ENCODE measurements at places on chromosomes 1 and 21. TPM values are rescaled to one million over a fixed set of nuclear protein-coding genes. Genes with fewer than 3 reads are reported as not detected.

IGSF9 gene
- total RNA-seq, result not detected

GUCA2B gene
- not detected for total RNA-seq

DCST2 gene
- total RNA-seq, result not detected

NMNAT1 gene
- 4.7 TPM for total RNA-seq

BSND gene
- not detected for total RNA-seq

SELENOF gene
- 68.8 TPM for total RNA-seq

FAM110D gene
- total RNA-seq, result 9.9 TPM

SPAG17 gene
- total RNA-seq, result not detected

UROD gene
- total RNA-seq, result 67.4 TPM

SYTL1 gene
- total RNA-seq, result 4.1 TPM

C1orf167 gene
- not detected for total RNA-seq

LBR gene
- 39.1 TPM for total RNA-seq

RIMKLA gene
- under 0.01 TPM for total RNA-seq

MTARC2 gene
- total RNA-seq, result 32.1 TPM

EVA1C gene
- total RNA-seq, result 81.2 TPM

HAO2 gene
- total RNA-seq, result not detected

HS2ST1 gene
- 10.4 TPM for total RNA-seq

MMP23B gene
- total RNA-seq, result 201 TPM

DHRS3 gene
- total RNA-seq, result 150 TPM

MYOM3 gene
- total RNA-seq, result 1.6 TPM

C1orf87 gene
- 3.5 TPM for total RNA-seq

PRELP gene
- 244 TPM for total RNA-seq

SFN gene
- 1.9 TPM for total RNA-seq

KLF17 gene
- total RNA-seq, result 0.92 TPM
